ENCODE measurements at places on chromosomes 13 and 19. TPM values are rescaled to one million over a fixed set of nuclear protein-coding genes. Genes with fewer than 3 reads are reported as not detected.

Gene DIAPH3
- total RNA-seq: 24.5 TPM

Gene KCNN1
- not detected for total RNA-seq

Gene URAD
- total RNA-seq: not detected

Gene ADM5
- total RNA-seq: 2.3 TPM

Gene EDDM13
- total RNA-seq: not detected

Gene WTIP
- 34.2 TPM for total RNA-seq

Gene ZNF761
- total RNA-seq: 14.2 TPM

Gene LILRB1
- total RNA-seq: not detected

Gene ADAMTSL5
- 12.6 TPM for total RNA-seq

Gene UBE2L5
- not detected for total RNA-seq

Gene PDX1
- total RNA-seq: not detected

Gene CAMSAP3
- total RNA-seq: not detected

Gene TGFB1
- total RNA-seq: 19.6 TPM

Gene SEMA6B
- total RNA-seq: 0.53 TPM

Gene SARS2
- total RNA-seq: 28.8 TPM

Gene RGL3
- not detected for total RNA-seq

Gene PNMA8A
- 3.4 TPM for total RNA-seq

Gene DLEU7
- total RNA-seq: not detected

Gene CGB5
- not detected for total RNA-seq

Gene S1PR5
- total RNA-seq: not detected

Gene CPT1C
- 35.7 TPM for total RNA-seq

Gene STARD13
- total RNA-seq: 25.9 TPM

Gene LGALS14
- total RNA-seq: not detected

Gene DNAAF3
- total RNA-seq: 0.71 TPM

Gene PGLYRP2
- total RNA-seq: not detected

Gene MIR17HG
- total RNA-seq: 0.35 TPM

Gene C19orf85
- 0.29 TPM for total RNA-seq

Gene PABPC3
- under 0.01 TPM for total RNA-seq

Gene PIK3R2
- total RNA-seq: 19.1 TPM

Gene SBNO2
- 36.0 TPM for total RNA-seq

Gene ZNF66
- 3.5 TPM for total RNA-seq

Gene ZNF221
- 2.3 TPM for total RNA-seq

Gene PPP5C
- total RNA-seq: 97.8 TPM

Gene CXCL17
- total RNA-seq: not detected

Gene CD22
- 1.4 TPM for total RNA-seq

Gene GSX1
- not detected for total RNA-seq

All from myometrial cell (primary cell).